ENCODE measurements at places on chromosomes 11 and 22.

- DNase-seq = no peak
Measured at GRCh38 chr11:3153291-3153861, 11.7 kb downstream of the OSBPL5 start.

DNA sequence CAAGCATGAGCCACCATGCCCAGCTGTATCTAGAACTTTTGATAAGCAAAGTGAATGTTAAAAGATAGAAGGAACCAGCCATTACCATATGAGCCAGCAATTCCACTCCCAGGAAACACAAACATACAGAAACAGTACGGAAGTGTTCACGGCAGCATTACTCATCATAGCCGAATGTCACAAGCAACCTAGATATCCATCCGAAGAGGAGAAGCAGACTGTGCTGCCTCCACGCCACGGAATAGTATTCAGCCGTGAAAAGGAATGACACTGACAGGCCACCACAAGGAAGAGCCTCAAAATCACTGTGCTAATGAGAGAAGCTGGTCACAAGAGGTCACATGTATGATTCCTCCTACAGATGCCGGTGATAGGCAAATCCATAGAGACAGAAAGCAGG, 17.6 kb upstream of the MGAT3 start:
- DNase-seq = no peak

GRCh38 chr11:47282462-47282861, 12.5 kb downstream of the MADD start:
- no peak for DNase-seq

GRCh38 chr22:32265882-32266767, 11.0 kb upstream of the SLC5A4 start:
- peak; percentile 32 for DNase-seq

DNA sequence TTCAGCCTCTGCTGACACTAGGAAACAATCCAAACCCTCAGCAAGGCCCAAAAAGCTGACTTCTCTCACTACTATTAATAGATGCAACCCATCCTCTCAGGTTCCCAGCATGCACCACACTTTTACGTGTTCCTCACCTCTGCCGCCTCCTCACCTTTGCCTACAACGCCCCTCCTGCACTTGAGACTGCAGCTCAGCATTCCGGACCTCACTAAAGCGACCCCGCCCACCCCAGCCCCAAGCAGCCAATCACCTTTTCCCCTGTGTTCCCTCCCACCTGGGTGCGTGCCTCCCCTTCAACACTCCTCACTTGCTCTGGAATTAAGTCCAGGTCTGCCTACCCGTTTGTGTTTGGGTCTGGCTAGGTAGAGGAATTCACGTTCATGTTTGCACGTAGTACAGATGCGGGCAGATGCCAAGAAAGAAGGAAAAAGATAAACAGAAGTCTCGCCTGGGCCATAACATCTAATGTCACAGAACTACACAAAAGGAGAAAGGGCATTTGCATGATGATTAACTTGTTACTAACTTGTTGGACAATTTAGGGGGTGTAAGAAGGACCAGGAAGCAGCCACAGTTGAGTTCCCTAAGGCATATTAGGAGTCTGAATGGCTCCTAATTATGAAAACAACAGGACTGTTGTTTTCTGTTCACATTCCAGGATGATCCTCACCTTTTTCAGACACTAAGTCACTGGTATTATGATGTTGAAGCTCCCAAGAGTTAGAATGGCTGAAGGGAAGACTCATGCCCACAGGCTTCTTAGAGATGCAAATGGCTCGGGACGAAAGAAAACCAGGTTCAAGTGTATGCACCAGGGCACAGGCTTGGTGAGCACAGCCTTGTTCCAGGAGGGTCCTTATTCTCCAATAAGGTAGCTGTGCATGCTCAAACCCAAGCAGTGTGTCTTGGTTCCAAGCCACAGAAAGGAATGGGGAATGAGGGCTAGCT, 102.2 kb downstream of the MICAL3 start:
- no peak for DNase-seq

DNA sequence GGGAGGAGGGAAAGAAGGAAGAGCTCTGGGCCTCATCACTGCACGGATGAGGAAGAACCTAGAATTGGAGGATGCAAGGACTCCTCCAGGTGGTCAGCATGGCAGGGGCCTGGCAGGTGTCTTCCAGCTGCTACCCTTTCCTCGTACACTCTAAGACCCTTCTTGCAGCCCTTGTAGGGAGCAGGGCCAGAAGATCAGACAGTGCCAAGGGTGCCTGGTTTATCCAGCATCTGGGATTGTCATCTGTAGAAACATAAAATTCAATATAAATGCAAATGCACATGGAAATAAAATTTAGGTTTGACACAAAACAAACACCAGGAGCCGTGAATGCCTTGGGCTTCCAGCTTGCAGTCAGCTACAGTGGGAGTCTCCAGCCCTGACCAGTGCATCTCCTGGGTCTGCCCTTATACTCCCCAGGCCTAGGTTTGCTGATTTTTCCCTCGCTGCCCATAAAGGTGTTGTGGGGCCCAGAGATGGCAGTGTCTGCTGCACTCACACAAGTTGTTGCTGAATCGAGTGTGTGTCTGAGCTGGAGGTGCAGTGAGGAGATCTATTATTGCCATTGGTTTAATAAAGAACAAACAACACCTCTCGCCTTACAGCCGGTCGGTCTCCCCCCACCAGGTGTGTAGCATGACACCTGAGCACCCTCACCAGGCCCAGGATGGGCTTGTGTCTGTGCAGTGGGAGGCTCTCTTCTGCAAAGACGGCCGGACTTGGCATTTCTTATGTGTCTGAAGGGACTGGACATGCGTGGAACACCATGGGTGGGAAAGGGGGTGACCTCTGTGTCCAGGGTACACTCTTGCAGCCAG, 87.1 kb downstream of the BCR start:
- DNase-seq = no peak

- DNase-seq = no peak
Measured at GRCh38 chr11:115607621-115608221, 103.5 kb upstream of the CADM1 start.

- DNase-seq = no peak
Measured at GRCh38 chr22:26712158-26712557, 54.8 kb downstream of the MIAT start.

DNA sequence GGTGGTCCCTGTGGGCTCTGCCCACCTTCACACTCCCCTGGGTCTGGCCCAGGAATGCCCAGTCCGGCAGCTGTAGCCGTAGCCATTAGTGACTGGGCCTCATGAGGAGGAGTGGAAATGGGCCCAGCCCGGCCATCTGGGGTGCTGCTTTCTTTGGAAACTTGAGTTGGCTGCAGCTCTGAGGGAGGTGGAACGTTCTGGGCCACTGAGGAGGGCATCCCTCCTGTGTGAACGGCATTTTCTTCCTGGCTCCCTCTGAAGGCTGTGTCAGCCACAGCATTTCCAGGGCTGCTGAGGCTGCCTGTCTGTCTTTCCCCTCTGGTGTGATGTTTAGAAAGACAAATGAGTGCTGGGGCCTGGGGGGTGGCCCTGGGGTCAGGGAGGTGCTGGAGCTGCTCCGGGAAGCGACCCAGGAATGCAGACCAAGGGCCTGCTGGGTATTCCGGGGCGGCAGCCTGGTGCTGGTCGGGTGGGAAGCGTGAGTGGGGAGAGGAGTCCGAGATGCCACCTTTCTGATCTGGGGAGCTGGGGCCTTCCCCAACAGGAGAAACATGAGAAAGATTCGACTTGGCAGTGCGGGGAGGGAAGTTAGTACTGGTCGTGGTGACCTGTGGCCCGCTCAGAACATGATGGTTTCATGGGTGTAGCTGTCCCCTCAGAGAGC, 27.1 kb downstream of the PTDSS2 start:
- no peak for DNase-seq

GRCh38 chr11:43311791-43312607, at the start of gene API5:
API5 (plus strand) TSS chr11:43311996; CDS start chr11:43312128, 132 bp downstream.
- peak; percentile 89 for DNase-seq

DNA sequence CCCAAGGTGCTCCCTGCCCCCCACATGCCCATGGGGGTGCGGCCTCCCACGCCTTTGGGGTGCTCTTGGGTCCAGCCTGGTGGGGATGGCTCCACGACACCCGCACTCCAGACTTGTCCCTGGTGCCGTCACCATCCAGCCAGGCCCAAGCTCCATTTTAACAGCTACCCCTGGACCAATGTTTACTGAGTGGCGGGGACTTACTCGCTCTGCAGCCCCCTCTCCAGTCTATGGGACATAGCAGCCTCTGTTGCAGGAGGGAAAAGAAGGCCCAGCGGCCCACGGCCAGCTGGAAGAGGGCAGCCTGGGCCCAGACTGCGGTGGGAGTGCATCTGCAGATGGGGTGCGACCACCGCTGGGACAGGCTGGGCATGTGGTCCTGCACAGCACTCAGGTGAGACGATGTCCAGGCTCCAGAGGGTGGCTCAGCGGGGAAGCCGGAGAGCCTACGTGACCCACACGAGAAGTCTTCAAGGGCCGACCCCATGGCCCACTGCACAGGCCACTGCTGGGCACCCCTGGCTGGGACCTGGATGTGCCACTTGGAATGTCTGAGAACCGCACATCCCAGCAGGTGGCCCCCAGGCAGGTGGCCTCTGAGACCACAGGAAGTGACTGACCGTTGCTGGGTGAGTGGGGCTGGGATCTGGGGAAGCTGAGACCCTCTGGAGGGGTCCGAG, 18.1 kb downstream of the IL17REL start:
- no peak for DNase-seq

- no peak for DNase-seq
Measured at GRCh38 chr11:70746351-70746750, 348.0 kb downstream of the CTTN start.

- DNase-seq = no peak
Measured at GRCh38 chr22:36286096-36286957, 33.4 kb downstream of the APOL1 start.

GRCh38 chr11:71294846-71295600, 42.6 kb upstream of the SHANK2 start:
- DNase-seq = no peak

- DNase-seq = no peak
Measured at GRCh38 chr11:117192401-117192875, 6.7 kb upstream of the TAGLN start.

DNA sequence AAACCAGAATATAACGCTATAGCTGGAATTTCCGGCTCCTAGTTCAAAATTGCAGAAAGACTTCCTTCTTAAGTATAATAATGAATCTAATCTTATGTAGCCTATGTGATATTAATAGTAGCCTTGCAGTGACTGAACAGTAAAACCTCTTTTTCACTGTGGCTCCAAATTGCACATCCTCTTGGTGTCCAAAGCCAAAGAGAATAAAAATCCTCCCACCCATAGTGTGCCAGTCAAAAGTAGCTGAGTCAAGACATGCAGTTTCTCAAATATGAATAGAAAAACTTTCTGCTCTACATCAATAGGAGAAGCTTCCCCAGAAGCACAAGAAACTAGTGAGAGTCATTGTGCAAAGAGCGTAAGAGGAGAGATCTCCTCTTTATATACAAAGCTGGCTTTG, 76.0 kb upstream of the PICALM start:
- no peak for DNase-seq

DNA sequence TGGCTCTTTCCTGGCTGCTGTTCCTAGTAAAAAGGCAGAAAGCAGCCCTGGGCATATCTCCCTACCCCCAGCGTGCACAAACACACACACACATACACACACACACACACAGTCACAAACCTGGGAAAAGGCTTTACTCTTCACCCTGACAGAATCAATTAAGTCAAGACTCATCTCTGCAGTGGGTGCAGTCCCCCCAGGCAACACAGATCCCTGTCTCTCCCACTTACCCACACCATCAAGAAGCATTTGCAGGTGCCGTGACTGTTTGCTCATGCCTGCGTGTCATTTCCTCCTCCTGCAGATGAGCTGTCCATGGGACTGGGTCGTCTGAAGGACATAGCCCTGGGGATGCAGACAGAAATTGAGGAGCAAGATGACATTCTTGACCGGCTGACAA, 28.6 kb downstream of the SNAP29 start:
- DNase-seq = no peak

DNA sequence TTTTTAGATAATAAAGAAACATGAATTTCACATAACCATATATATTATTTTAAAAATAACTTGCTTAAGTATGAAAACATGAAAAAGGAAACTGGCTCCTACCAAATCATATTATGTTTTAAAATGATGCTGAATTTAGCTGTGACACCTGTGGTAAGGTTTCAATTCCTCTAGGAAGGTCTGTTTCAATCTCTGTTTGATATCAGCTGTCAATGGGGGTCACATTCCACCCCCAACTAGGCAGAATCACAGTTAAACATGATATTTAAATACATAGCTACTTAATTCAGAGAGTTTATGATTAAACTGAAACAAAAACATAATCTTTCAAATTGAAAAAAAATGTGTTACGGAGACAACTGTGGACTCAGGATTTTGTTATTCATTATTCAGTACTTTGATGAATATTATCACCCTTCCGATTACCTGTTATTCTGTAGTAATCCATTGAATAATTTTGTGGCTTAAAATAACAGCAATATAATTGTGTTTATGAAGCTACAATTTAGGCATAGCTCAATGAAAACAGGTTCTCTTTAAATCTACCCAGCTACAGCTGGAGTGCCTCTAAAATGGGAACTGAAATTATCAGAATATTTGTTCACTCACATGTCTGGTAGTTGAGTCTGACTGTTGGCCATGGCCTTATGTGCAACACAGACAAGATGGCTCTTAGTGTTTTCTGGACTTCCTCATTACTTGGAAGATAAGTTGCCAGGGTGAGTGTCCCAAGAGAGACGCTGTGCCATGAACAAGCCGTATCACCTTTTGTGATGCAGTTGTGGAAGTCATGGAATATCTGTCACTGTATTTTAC, 244.6 kb upstream of the ANO3 start:
- no peak for DNase-seq

Measured in stimulated activated CD8-positive, alpha-beta memory T cell treated with anti-CD3 and anti-CD28 coated beads, Interleukin-12 subunit alpha, Interleukin-12 subunit beta, amount 100 ng/mL, for 4 hours (primary cell).